Heart left ventricle (tissue), 16 donors: ENCODE measurements at places on chromosomes 7 and 10.

- DNase-seq = no peak
Measured at GRCh38 chr7:108449521-108449920, 6.7 kb downstream of the NRCAM start.

GRCh38 chr7:116952635-116953371 lies 498 bp upstream of the ST7 start:
- peak; percentile 59 for DNase-seq

- DNase-seq = no peak
Measured at GRCh38 chr10:33106767-33107166, 148.7 kb upstream of the ITGB1 start.

DNA sequence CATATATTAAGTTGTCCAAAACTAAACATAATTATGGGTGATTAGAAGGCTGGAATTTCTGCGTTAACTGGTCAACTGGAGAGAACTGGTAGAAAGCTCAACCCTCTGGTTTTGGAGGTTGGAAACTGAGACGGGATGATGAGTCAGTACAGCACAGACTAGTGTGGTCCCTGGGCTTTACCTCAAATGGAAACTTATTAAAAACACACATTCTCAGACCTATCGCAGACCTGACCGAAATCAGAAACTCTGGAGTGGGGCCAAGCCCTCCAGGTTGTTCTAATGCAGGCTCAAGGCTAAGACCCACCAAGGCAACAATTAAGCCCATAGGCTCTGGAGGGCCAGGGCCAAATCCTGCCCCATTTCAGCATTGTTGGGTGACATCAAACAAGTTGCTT lies 136.9 kb downstream of the KCNMA1 start:
- no peak for DNase-seq

DNA sequence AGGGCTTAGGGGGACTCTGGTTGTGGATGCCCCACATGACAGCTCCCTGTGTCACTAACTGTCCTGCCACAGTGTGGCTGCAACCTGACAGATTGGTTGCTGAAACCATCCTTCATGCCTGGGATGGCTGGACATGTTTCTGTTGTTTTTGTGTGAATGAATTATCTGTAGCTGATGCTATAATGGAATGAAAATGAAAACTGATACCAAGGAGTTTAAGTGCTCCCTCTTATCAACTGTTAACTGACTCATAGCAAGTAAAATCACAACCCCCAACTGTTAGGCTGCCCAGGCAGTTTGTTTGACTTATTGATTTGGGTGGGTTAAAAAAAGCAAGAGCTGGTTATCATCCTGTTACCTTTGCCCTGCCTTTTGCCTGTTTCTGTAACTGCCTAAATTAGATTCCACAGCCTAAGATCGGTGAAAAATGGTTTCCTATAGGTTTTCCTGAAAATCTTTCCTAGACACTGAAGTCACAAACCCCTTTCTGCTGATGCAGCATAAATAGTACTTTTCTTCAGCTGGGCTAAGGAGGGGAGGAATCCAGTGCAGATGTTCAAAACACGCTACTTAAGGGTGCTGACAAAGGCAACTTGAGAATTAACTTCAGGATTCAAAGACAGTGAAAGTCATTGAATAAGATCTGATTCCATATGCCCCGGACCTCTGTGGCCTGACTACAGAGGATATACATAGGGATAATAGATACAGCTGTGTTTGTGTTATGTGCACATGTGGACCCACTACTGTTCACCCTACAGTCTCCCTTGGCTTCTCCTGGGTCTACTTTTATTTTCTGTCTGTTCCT lies 5.7 kb downstream of the FRAT2 start:
- DNase-seq = no peak

- peak; percentile 11 for DNase-seq
Measured at GRCh38 chr10:76411729-76412435, 980.5 kb downstream of the LRMDA start.

- DNase-seq = no peak
Measured at GRCh38 chr7:108403597-108404217, 52.5 kb downstream of the NRCAM start.

- no peak for DNase-seq
Measured at GRCh38 chr7:125423458-125424155, 494.0 kb upstream of the POT1 start.

DNA sequence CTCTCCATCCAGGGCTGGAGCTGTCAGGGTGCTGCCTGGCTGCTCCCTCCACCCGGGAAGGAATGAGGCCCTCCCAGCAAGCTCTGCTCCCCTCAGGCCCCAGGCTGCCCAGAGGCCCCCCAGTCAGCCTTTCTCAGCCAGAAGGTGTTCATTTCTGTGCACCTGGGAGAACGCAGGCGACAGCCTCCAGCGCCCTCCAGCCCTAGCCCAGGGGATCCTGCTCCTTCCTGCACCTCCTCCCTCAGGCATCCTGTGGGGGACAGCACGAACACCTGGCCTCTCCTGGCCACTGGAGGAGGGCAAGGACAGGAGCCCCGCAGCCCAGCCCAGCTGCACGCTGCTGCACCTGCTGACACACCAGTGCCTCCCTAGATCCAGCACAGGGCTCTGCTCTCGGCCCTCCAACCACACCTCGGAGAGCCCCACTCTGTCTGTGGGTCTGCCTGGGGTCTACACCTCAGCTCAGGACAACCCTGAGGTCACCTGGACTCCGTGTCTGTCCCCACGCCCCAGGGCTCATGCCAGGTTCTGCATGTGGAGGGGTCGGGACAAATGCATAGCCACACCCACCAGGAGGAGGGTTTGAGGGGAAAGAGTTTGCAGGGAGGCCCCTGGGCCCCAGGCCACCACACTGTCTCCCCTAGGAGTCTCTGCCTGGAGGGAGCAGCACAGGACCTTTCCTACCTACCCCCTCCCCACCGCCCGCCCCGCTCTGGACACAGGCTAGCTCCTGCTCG lies 7.4 kb upstream of the PWWP2B start:
- peak; percentile 25 for DNase-seq

DNA sequence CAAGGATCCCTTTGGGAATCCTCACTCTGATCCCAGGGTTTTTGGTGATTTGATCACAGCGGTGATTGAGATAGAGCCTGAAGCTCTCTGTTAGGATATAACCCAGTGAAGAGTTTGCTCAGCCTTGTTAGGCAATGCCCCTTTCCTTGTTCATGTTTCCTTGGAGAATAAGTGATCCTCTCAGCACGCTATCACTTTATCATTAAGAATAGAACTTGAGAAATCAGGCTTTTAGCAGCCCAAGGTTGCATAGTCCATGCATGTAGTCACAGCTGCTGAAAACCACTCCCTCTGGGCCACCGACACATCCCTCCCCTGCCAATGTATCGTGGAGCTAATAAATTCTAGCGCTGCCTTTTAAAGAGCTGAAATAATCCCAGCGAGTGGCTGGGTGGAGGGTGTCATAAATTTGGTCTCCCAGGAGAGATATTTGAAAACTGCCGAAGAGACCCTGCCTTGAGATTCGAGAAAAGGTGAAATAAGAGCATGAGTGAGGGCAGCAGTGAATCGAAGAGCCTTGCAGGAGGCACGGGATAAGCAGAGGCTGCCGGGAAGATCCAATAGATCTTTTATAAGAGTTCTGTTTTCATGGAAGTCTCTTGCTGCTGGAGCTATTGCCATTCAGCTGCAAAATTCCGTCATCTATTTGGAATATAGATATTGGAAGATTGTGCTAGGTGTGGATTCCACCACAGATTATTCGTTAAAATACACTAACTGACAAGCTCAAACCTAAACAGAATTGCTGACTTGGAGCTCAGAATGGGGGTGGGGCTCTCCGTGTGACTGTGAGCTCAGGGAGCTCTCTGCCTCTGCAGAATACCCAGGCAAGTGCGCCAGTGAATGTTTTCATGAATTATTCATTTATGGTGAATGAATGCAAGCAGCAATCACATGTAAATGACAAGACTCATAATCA lies 249.8 kb downstream of the TRIL start:
- DNase-seq = no peak

GRCh38 chr10:3720228-3721019 lies 64.6 kb downstream of the KLF6 start:
- DNase-seq = peak; percentile 62

GRCh38 chr10:130354573-130354954 lies 218.4 kb downstream of the GLRX3 start:
- no peak for DNase-seq

GRCh38 chr7:127888411-127888810 lies 142.8 kb downstream of the LRRC4 start:
- DNase-seq = no peak

DNA sequence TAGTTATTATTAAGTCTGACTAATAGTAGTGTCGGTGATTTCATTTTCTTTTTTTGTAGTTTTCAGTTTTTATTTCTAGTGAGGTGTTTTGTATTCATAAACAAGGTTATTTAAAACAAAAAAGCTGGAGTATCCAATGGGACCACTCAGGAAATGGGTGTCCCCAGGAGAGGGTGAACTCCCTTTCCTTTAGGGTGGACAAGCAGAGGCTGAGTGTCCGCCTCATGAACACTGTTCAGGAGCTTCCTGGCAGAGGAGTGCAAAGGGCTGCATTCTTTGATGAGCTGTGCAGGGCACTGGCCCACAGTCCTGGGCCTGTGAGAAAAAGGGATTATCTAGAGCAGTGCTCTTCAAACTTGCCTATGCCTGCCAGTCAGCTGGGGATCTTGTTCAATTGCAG lies 56.0 kb downstream of the ADAMTS14 start:
- no peak for DNase-seq

DNA sequence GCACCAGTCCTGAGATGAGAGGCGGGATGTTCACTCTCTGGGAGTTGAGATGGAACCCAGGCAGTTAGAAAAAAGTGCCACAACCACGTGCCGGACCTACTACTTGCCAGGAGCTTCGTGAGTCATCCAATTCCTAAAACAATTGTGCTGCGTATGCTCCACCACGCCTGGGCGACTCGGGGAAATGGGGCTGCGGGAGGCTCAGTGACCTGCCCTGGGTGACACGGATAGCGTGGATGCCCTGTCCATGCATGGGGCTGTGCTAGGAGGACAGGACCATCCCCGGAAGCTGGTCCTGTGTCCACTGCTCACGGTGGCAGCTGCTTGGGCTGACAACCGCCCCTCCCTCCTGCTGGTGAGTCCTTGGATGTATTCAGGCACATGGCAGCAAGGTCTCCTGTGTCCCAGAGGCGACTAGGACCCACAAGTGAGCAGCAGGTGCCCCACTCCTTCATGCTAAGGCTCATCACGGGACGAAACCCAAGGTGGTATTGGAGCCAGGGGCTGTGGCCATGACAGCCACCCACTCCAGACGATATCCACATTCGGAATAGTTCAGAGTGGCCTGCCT lies 90.4 kb downstream of the BMS1 start:
- no peak for DNase-seq

- no peak for DNase-seq
Measured at GRCh38 chr10:47019155-47020145, 108.2 kb downstream of the PTPN20 start.

- DNase-seq = peak; percentile 69
Measured at GRCh38 chr7:98283127-98283886, 1.8 kb downstream of the BRI3 start.

DNA sequence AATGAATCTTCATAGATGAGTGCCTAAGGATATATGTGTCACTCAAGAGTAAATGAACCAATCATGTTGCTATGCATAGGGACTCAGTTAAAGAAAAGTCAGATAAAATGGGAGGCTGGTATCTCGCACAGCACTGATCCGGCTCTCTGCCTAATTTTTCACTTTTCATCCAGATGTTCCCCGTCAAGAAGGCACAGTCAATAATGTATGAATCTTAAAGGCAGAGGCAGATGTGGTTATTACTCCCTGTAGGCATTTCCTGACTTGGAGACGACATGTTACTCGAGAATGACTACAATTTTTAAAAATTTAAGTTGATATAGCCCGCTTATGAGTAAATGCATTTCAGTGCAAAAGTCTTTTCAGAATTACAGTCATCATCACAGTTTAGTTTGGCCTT lies 113.6 kb downstream of the TBXAS1 start:
- DNase-seq = no peak

DNA sequence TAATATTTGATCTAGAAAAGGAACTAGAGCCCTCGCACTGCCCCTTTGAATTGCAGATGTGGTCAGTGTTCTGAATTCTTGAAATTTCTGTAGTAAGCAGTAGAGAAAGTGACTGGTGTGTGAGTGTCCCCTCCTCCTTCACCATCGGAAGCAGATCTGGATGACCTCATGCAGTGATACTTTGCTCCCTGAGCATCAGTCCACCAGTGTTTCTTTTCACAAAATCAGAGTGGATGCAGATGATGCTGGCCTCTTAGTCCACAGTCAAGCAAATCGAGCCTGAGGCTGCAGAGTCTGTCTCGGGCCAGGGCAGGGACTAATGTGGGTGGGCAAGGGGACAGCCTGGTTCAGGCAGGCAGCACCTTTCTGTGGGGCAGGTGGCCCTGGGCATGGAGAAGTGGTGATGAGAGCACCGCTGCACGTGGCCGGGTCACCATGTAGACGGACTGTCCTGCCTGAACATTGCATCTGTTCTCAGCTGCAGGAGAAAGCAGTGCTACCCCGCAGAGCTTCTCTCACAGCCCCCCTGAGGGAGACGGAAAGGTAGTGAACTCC lies 5.4 kb downstream of the INSIG1 start:
- DNase-seq = no peak

DNA sequence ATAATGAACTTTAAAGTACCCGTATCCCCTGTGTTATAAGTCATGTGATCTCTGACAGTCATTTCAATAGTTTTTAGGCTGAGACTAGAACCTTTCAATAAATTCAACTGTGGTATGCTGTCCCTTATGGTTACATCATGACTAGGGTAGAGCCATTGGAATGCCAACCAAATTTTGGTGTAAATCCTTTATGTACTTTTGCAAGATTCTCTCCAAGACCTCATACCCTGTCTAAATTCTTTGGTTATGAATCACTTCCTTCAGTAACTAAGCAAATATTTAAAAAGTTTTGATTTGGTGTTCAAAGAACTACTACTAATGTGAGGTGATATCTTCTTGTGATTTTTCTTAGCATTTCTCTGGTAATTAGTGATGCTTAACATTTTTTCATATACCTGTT lies 20.8 kb upstream of the OR6B1 start:
- no peak for DNase-seq
